ENCODE measurements at places on chromosomes 7 and 10.

DNA sequence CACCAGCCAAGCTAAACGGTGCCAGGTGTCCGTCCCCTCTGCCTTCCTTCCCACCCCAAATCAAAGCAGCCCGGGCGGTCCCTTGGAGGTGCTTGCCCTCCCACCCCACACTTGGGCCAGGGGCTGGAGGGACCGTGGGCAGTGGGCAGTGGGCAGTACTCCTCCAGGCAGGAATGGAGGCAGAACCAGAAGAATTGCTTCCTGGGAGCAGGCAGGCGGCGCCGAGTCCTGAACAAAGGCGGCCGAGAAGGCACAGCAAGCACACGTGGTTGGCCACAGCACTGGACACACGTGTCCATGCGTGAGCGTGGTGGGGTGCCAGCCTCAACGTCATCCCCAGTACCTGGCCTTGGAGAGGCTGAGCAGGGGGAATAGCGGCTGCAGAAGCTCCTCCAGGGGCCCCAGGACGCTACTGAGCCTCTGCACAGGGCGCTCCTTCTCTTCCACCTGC, 48.4 kb upstream of the NKX6-2 start:
- no peak for DNase-seq

GRCh38 chr7:144090667-144091066, 4.6 kb downstream of the OR2A12 start:
- no peak for DNase-seq

DNA sequence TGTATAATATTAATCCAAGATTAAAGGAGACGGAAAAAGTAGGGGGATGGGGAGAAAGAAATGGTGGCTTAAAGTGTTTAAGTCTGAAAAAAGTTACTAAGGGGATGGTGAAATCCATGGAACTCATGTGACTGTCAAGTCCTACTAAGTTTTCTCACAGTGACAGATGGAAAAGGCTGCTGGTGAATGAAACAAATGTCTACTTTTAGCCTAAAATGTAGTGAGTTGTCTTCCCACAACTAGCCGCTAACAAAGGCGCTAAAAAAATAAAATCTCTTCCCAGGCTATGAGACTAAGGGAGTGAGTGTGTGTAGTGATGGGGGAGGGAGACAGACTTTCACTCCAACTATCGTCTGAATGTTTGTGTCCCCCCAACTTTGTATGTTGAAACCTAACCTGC, 12.6 kb downstream of the VIM start:
- no peak for DNase-seq

DNA sequence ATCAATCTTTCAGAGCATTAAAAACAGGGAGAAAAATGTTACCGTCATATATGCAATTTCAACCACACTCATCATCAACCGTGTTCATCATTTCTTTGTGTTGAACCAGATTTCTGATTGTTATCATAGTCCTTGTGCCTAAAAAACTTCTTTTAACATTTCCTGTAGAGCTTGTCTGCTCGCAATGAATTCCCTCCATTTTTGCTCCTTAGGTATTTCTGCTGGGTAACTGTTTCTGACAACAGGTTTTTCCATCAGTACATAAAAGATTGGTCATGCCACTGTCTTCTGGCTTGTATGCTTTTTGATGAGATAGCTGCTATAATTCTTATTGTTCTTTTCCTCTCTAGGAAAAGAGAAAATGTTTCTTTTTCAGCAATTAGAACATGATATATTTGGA, 8.6 kb upstream of the RBM33 start:
- no peak for DNase-seq

- no peak for DNase-seq
Measured at GRCh38 chr10:63866075-63866746, 345.0 kb downstream of the REEP3 start.

- DNase-seq, result peak; percentile 56
Measured at GRCh38 chr10:9209105-9209798, 1154.8 kb downstream of the GATA3 start.

- no peak for DNase-seq
Measured at GRCh38 chr7:6422095-6422494, 25.7 kb downstream of the DAGLB start.

DNA sequence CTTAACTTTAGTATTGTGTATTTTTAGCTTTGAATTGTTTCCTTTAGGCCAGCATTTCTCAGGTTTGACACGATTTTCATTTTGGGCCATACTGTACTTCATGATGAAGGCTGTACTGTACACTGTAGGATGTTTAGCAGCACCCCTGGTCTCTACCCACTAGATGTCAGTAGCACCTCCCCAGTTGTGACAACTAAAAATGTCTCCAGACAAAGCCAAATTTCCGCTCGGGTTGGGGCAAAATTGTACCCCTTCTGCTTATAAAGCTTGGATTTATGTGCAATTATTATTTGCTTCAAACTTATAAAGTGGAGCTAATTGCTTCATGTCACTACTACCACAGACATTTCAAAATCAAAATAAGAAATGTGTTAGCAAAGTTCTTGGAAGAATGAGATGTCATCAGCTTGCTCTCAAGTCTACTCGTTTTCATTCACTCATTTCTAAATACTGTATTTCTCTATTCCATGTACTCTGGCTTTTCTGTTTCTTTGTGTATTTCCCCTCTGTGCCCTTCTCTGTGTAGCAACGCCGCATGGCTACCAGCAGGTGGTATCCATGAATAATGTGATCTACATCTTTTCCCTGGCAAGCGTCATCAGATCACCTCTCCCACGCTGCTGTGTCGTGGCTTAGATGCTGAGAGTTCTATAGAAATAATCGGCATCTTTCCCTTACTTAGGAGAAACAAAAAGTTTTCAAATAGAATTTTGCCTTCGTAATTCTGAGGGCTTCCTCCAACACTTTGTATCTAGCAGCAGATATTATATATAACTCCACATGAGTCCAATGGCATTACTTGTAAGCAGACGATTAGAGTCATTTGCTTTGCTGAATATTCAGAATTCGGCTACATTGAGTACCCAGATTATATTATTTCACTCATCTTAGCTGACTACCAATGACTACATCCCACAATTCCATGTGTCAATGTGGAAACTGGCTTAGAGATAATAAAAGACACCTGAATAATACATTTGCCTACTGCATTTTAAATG, 47.8 kb upstream of the CALCR start:
- no peak for DNase-seq

GRCh38 chr7:99559175-99559915, 903 bp downstream of the ZNF655 start:
- no peak for DNase-seq

GRCh38 chr7:49850921-49851613, 77.6 kb downstream of the VWC2 start:
- DNase-seq, result no peak

- DNase-seq, result no peak
Measured at GRCh38 chr7:140903741-140904480, 20.8 kb downstream of the BRAF start.

- DNase-seq, result no peak
Measured at GRCh38 chr10:126902157-126902556, 3.1 kb upstream of the DOCK1 start.

DNA sequence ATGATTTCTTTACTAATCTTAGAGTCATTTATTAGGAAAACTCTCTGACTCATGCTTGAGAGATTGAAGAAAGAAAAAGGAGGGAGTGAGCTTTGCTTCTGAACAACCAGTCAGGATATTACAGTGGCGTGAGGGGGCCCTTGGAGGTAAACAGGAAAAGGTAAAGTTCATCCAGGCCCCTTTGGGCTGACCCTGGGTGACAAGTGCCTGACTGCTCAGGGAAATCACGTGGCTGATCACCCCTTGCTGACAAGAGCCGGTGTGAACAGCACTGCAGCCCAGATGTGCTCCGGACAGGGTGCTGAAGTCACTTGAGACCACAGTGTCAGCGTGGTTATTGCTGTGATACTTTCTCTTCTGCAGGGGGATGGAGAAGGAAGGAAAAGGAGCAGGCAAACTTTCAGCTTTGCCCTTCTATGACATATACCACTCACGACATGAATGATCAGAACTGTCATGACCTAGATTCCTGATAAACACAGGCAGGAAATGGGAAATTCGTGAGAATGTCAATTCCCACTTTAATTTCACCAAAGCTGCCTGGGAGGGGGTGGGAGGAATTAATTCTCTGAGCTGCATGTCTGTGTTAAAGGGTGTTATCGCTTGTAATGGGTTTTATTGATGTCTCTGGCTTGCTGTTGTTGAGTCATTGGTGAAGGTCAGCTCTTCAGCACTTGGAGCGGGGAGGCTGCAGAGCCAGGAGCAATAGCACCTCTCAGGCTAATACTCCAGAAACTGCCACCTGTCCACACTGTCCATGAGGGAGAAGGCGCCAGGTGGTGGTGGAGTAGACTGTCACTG, 139.8 kb upstream of the AOAH start:
- no peak for DNase-seq

DNA sequence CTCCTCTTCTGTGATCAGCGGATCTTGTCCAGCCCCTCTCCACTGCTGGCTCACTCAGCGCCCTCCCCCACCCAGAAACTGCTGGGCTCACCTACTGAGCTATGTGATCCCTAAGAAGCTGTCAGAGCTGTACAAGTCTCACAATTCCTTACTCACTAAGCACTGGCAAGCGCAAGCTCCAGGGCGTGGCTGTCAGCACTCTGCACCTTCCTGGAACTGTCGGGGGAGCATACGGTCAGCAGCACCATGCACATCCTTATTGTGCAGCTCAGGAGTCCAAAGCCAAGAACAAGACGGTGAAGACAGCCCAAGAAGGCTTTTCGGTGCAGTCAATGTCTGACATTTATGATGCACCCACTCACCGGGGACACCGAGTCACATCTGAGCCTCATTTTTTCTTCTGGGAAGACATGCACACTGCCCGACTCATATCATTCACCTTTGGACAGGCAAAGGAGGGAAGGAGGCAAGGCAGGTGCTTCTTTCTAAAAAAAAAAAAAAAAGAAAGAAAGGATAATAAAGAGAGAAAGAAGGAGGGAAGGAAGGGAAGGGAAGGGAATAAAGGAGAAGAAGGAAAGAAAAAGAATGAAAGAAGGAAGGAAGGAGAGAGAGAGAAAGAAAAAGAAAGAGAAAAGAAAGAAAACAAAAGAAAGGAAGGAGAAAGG, 56.3 kb downstream of the ASB13 start:
- no peak for DNase-seq

DNA sequence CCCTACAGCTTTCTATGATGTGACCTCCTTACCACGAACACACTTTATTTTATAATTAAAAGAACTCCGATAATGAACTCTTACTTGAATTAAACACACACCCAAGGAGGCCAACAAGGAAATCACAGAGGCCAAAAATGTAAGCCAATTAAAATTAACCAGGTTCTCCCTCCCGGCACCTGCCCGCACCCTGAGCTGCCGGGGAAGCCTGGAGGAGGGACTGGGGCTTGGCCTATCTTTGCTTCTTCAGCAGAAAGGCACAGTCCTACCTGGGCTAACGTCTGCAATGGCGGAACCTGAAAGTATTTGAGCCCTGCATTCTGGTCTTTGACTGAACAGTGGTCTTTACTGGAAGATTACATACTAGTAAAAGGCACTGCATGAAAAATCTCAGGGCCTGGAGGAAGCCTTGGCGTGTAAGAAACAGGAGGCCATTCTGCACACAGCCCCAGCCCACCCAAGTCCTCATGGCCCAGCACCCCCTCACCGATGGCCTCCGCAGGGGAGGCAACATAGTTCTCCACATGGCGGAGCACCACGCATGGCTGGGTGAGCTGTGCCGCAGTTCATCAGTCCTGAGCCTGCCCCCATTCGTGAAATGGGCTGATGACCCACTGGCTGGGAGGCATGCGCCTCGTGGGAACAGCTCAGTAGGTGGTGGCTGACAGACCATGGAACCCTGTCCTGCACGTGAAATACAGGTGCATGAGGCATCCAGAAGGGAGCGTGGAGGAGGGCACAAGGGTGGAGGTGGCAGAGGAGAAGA, 173.8 kb downstream of the PARD3 start:
- DNase-seq, result no peak

DNA sequence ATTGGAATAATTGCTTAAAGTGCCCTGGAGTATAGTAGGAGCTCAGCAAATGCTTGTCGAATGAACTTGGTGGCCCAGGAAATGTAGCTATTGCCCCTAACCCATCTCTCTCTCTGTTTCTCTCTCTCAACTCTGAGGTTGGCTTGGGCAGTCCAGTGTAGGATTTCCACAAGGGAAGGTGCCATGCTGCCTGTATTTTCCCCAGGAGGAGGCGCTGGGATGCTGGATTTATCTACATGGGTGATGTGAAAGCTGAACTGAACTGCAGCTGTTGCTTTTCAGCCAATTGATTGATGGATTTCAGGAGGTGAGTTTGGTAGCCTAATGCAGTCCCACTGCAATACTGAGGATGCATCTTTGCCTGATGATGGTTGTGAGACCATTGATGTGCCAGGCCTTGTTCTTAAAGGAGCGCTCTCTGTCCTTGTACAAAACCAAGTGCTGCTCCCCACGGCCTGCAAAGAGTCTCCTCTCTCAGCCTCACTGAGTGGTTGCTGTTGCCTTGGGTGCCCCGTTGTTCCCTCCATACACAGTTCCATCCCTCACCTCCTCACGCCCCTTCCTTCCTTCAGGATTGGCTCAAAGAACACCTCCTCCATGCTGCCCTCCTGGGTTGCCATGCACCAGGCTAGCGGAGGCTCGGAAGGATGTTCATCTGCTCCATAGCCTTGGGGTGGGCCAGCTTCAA, 200.6 kb downstream of the GLRX3 start:
- no peak for DNase-seq

- no peak for DNase-seq
Measured at GRCh38 chr10:77263700-77264099, 373.9 kb downstream of the KCNMA1 start.

DNA sequence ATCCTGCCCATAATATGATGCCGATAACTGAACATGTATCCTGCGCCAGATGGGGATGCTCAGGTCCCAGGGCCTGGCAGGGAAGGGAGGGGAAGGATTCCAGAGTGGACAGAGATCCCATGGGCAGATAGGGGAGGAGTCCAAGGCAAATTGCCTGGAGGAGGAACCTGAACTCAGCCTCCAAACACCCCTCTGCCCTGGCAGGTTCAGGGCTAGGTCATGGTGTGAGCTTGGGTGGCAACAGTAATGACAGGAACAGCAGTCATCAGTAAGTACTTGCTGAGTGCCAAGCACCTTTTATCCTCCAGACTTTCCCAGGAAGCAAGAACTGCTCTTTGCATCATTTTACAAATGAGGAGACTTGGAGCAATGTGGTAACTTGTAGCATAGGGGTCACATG, 3.8 kb upstream of the PALD1 start:
- DNase-seq, result no peak

DNA sequence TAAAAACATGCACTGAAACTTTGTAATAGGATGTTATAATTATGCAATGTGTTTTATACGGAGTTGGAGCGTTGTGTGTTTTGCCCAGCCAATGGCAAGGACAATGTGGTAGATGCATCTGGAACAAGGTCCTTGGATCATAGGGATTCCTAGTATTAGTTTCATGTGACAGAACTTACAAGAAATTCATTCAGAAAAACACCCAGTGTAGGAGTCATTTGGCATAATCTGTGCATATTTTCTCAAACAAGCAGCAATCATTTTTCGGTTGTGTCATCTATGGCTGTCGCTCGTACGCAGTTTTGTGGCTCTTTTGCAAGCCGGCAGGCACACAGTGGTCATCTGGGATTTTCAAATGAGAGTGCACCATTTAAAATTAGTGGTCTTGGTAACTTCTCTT, 19.8 kb downstream of the CREB5 start:
- DNase-seq, result no peak

- DNase-seq, result no peak
Measured at GRCh38 chr7:64619705-64620104, 46.2 kb upstream of the ZNF107 start.

All from activated T-helper 1 cell treated with anti-CD3 and anti-CD28 coated beads, Interleukin-2, amount 50 U/mL, for 16 hours (primary cell).